CD4-positive, alpha-beta T cell (primary cell): ENCODE measurements at places on chromosomes 16 and 17.

GRCh38 chr17:10091046-10091445, 107.4 kb downstream of the GAS7 start:
- no peak for DNase-seq
- H3K4me3 ChIP-seq: no peak overlapping the region
- H3K27ac ChIP-seq: no peak overlapping the region
- H3K36me3 ChIP-seq: no peaks in the 10 kb centered on the region
- H3K27me3 ChIP-seq: no peaks in the 10 kb centered on the region

GRCh38 chr16:18018376-18018775, 318.2 kb downstream of the NPIPA8 start:
- H3K27ac ChIP-seq: no peak overlapping the region
- no peaks in the 10 kb centered on the region for H3K4me1 ChIP-seq
- no peak for DNase-seq
- no peaks in the 10 kb centered on the region for H3K27me3 ChIP-seq
- no peaks in the 10 kb centered on the region for H3K36me3 ChIP-seq
- no peak overlapping the region for H3K4me3 ChIP-seq

- no peak for DNase-seq
- peaks cover 39% of the 10 kb centered on the region for H3K36me3 ChIP-seq
- peaks cover 18% of the 10 kb centered on the region for H3K4me1 ChIP-seq
- H3K4me3 ChIP-seq: no peak overlapping the region
These were observed 5.4 kb downstream of the CD2BP2 start for GRCh38 chr16:30349675-30350074.

- no peaks in the 10 kb centered on the region for H3K4me1 ChIP-seq
- no peak overlapping the region for H3K4me3 ChIP-seq
- H3K36me3 ChIP-seq: no peaks in the 10 kb centered on the region
- no peaks in the 10 kb centered on the region for H3K27me3 ChIP-seq
These were observed 592.3 kb downstream of the TMEM114 start for GRCh38 chr16:7997966-7998365.

- peaks cover 18% of the 10 kb centered on the region for H3K36me3 ChIP-seq
- peak within 1 kb of the TSS; percentile 85 for H3K27ac ChIP-seq
- H3K27me3 ChIP-seq: no peaks in the 10 kb centered on the region
- peaks cover 34% of the 10 kb centered on the region for H3K4me1 ChIP-seq
- peak within 1 kb of the TSS; percentile 81 for H3K4me3 ChIP-seq
- DNase-seq: peak; percentile 60
These were observed at the start of gene DUS1L for GRCh38 chr17:82065638-82066303. DUS1L (minus strand) TSS chr17:82065804; CDS start chr17:82065059, 745 bp downstream.

DNA sequence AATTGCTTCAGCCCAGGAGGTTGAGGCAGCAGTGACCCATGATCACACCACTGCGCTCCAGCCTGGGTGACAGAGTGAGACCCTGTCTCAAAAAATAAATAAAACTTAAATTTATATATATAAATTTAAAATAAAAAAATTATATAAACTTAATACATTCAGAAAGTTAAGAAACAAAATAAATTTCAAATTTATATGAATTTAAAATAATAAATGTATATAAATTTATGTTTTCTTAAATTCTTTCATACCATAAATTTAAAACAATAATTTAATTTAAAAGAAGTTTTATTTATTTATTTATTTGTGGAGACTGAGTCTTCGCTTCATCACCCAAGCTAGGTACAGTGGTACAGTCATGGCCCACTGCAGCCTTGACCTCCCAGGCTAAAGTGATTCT, 20.2 kb downstream of the LYRM1 start:
- H3K4me1 ChIP-seq: no peaks in the 10 kb centered on the region
- no peak overlapping the region for H3K4me3 ChIP-seq
- no peak overlapping the region for H3K27ac ChIP-seq
- H3K27me3 ChIP-seq: no peaks in the 10 kb centered on the region
- no peak for DNase-seq

GRCh38 chr17:12673788-12674187, 8.1 kb downstream of the MYOCD start:
- H3K4me3 ChIP-seq: no peak overlapping the region
- H3K4me1 ChIP-seq: no peaks in the 10 kb centered on the region
- no peaks in the 10 kb centered on the region for H3K36me3 ChIP-seq
- no peak for DNase-seq
- no peaks in the 10 kb centered on the region for H3K27me3 ChIP-seq

DNA sequence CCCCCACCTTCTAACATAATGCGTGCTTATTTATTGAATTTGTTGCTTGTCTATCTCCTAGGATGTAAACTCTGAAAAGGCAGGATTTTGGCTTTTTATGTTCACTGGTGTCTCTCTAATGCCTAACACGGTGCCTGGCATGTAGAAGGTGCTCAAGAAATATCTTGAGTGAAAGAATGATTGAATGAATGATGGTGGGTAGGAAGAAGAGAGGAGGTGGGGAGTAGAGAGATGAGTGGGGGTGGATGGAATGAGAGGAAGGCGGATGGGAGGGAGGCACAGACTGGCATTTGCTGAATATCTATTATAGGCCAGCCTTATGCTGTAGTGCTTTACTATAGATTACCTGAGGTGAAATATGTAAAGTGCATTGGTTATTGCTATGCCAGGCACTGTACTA, 2.3 kb downstream of the PRSS36 start:
- no peaks in the 10 kb centered on the region for H3K27me3 ChIP-seq
- H3K27ac ChIP-seq: no peak overlapping the region
- no peak for DNase-seq
- H3K4me1 ChIP-seq: peaks cover 13% of the 10 kb centered on the region
